Stimulated activated CD4-positive, alpha-beta T cell treated with anti-CD3 and anti-CD28 coated beads, Interleukin-15, amount 100 ng/mL, for 1 hour (primary cell): ENCODE measurements at places on chromosomes 5 and 9.

DNA sequence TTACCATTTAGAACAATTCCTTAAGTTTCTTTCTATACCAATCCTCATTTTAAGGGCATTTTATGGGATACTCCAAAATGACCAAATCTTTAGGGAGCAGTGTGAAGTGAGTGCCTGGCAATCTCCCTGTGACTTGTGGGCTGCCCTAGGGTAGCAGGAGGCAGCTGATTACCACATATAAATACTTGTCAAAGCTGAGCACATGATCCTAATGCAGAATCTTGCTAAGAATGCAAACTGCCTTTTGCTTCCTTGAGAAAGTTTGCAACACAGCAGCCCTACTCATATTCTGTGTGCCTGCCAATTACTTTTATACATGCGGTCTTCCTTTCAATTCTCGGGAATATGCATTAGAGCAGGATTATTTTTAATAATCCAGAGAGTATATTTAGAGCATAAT is 18.2 kb upstream of the NREP start:
- DNase-seq = no peak

DNA sequence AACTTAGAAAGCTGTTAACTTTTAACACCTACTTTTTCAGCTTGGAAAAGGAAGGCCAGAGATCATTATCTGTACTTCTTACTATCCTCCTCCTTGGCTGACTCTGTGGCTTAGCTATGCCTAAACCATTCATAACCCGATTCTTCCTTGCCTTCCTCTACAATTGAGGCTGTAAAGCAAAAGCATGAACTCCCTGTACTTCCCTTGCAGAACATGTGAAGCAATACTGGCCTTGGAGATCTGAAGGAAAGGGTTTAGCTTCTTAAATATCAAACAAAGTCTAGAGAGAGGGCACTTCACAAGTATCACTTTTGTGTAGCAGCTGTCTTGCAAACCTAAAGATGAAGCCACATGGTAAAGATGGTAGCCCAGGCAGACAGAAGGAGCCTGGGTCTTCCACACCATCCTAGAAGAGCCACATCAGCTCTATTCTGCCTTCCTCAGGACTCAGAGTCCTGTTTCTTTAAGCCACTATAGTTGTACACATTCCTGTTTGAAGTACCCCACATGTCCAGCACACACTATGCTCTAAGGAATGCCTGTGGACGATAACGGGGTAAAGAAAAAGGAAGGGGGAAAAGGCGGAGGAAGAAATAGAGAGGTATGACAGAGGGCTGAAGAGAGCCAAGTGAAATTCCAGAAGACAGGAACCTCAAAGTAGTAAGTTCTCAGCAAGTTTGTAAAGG is 169.2 kb downstream of the SLIT3 start:
- DNase-seq = no peak

- no peak for DNase-seq
Observed at GRCh38 chr5:95770830-95771708, 39.9 kb downstream of the RHOBTB3 start.

DNA sequence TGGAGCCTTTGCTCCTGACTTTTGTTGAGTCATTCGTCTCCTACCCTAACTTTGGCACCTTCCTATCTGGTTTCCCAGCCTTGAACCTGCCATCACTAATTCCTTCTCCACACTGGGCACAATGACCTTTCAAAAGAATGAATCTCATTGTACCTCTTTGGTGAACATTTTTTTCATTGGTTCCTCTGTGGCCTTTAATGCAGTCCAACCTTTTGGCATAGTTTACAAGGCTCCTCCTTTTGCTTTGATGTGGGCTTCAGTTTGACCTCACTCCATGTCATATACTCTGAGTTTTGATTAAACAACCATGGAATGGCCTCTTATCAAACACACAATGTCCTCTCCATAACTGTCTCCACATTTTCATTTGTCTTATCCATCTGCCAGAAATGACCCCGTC is 14.5 kb upstream of the ROPN1L start:
- DNase-seq = no peak

- DNase-seq = no peak
Observed at GRCh38 chr5:1324301-1324700, 20.6 kb downstream of the CLPTM1L start.

- no peak for DNase-seq
Observed at GRCh38 chr9:78236551-78236910, 656 bp downstream of the CEP78 start.
